Fibroblast of skin of left biceps (primary cell): ENCODE measurements at places on chromosomes 12 and 14.

- no peak for DNase-seq
These were observed 131.1 kb downstream of the FBXL14 start for GRCh38 chr12:1463073-1463905.

GRCh38 chr14:35287431-35288013, 4.7 kb upstream of the PSMA6 start:
- DNase-seq, result no peak

GRCh38 chr12:46483572-46484395, 111.2 kb upstream of the SLC38A2 start:
- no peak for DNase-seq

- DNase-seq, result peak; percentile 94
These were observed 244.4 kb downstream of the ZFP36L1 start for GRCh38 chr14:68548194-68549076.

DNA sequence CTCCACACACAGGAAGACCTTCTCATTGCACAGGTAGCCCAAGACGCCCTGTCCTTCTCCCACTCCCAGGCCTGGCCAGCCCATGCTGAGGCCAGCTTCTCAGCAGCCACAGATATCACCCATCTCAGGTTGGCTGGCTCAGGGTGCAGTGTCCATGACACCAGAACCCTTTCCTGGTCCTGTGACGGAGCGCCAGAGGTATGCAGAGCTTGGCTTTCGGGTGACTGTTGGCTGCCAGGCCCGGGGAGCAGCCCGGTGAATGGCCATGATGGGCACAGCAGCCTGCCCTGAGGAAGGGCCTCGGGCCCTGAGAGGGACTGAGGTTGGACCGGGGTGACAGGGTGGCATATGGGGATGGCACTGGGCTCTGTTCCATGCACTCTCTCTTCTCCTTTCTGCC, 173.4 kb downstream of the TSPAN9 start:
- no peak for DNase-seq

GRCh38 chr12:46675736-46676135, 150.1 kb downstream of the SLC38A4 start:
- DNase-seq, result no peak

DNA sequence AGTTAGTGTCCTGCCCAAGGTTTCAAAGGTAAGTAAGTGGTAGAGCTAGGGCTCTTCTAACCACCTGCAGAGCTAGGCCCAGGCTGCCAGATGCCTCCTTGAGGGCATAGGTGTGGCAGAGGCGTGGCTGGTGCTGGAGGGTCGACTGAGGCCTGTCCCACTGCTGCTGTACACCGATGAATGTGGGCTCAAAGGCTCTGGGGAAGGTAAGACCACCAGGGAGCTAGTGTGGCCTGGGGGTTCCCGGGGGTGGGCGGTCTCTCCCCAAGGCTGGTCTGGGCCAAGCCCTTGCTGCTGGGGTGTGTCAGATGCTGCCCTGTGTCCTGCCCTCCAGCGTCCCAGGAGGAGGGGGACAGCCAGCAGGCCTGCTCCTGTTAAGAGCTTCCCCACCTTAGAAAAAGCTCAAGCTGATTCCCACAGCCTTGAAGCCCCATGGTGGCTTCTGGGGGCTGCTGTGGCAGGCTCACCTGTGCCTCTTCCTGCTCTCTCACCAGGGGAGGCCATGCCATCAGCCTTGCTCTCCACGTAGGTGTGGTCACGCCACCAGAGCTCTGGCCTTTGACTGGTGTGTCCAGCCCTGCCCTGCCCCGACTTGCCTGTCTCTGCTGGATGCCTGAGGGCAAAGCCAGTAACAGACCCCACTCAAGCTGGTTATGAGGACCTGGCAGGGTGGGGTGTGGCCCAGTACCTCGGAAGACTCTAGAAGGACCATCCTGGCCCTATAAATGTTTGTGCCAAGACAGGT, 36.8 kb downstream of the SH2B3 start:
- DNase-seq, result no peak

DNA sequence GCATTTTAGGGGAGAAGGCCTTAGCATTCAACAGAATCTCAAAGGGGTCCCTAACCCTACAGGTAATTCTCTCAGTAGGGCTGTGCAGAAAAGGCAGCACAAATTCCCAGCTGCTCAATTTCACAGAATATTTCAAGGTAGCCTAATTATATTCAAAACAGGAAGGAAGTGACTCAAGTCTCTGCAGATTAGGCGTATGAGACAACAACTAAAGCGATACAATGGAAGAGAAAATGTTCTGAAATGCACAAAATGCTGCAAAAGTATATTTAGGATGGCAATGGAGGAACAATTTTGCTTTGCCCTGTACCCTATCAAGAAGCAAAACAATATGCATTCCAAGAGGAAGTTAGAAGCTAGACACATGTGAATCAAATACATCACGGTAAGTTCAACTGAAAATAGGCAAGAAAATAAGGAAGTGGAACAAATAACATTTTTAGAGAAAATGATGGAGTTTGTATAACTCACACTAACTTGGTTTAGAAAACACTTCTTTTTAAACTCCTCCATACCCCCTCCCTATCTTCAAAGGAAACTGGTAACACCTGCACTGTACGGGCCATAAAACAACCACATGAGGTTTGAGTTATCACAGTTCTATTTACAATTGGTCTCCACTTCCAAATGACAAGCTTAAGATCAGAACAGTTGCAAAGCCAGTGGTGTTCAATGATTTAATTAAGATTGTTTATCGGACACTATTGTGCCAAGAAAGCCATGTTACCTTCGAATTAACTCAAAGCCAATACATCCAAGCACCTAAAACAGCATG, 1.6 kb downstream of the GIT2 start:
- DNase-seq, result no peak

- DNase-seq, result no peak
These were observed 18.2 kb upstream of the CERS5 start for GRCh38 chr12:50185301-50185895.

GRCh38 chr12:3456809-3457208, 34.2 kb upstream of the PRMT8 start:
- no peak for DNase-seq

DNA sequence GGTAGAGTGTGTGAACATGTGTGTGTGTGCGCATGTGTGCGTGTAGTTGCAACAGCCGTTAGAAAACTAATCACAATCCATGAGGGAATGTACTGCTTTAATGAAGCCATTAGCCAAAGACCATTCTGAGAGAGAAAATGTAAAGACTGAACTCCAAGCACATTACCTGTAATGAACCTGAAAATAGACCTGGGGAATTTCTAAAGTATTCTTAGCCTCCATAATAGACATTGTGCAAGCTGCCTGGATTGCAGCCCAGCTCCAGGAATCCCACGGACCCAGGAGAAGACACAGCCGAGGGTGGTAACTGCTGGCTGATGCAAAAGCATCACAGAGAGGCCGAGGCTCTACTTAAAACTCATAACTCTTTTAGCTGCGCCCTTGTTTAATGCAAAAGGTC, 156.6 kb downstream of the SLC15A4 start:
- no peak for DNase-seq

- DNase-seq, result no peak
These were observed 176.4 kb upstream of the RPH3A start for GRCh38 chr12:112615196-112615595.

- no peak for DNase-seq
These were observed 382.4 kb downstream of the APAF1 start for GRCh38 chr12:99027461-99027860.

DNA sequence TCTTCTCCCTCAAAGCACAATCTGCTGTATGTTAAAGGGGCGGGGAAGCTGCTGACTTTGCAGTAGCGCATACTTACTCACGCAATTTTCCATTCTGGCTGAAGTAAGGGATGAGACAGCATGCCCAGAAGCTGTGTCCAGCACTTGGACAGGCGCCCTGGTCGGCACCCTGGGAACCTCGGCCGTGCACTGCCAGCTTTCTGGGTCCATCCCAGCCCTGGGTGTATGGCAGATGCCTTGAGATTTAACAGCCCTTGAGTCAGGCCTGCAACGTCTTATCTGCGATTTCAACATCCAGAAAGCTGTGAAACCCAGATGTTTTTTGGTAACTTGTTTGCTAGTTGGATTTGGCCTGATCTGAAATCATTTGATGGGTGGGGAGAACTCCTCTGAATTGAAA, 16.1 kb downstream of the EML1 start:
- DNase-seq, result peak; percentile 19

DNA sequence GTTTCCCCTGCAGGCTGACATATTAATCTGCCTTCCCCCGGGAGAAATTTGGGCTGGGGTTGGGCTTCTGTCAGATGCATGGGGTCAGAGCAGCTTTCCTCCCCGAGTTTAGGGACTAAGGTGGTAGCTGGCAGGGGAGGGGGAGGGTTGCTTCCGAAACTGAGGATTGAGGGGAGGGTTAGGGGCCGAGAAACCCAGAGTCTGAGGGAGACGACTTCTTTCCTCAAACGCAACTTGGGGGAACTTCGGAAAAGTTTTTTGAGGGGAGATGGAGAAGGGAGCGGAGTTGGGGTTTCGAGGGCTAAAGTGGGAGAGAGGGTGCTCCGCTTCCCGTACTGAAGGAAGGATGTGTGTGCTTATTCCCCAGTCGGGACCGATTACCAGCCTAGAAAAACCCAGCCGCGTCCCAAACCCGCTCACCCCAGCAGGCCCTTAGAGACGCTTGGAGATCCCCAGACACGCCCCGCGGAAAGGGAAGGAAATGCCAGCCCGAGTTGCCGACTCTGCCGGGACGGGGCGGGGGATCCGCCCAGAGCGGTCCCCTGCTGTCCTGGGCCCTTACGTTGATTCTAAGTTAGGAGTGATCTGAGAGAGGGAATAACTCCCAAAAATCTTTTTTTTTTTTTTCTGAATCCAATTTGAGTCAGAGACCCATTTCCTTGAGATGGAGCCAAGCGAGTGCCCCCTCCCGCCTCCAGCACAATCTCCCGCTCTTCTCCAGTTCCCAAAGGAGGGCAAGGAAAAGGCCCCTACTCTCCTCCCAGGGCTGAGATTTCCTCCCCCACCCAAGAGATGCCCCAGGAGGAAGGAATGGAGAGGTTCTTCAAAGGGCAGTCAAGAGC, 61.9 kb downstream of the SMUG1 start:
- no peak for DNase-seq

GRCh38 chr12:13090054-13090453, 13.4 kb downstream of the GSG1 start:
- no peak for DNase-seq

- DNase-seq, result no peak
These were observed 431.8 kb downstream of the DPF3 start for GRCh38 chr14:72462056-72462455.

GRCh38 chr12:108616941-108617858, 16.5 kb downstream of the SELPLG start:
- no peak for DNase-seq

GRCh38 chr14:60515511-60516289, 6.8 kb downstream of the SIX6 start:
- DNase-seq, result no peak

DNA sequence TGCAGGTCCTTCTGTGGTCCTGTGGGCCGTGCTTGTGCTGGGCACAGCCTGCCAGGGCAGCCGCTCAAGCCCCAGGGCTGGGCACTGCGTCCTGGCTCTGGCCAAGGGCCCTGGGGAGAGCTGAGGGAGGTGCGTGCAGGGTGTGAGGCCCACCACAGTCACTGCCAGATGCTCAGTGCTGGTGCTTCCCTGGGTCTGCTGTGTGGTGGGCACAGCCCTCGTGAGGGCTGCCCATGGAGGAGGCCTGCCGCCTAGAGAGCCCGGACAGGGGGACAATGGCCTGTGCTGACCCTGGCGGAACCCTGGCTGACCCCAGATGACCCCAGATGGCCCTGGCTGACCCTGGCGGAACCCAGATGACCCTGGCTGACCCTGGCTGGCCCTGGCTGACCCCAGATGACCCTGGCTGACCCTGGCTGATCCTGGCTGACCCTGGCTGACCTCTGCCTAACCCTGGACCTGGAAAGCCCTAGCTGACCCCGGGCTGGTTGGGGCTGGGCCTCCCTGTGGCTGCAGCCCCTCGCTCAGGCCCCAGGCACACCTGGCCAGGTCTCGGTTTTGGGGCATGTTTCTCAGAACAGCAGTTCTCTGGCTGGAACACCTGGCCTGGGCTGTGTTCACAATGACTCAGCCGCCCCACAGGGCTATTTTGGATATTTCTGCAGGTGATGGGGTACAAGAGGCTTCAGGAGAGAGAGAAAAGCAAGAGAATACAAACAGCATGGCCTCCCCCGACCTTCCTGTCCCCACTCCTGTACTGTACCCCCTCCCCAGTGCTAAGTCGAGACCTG, 55.4 kb downstream of the TMEM121 start:
- DNase-seq, result no peak

DNA sequence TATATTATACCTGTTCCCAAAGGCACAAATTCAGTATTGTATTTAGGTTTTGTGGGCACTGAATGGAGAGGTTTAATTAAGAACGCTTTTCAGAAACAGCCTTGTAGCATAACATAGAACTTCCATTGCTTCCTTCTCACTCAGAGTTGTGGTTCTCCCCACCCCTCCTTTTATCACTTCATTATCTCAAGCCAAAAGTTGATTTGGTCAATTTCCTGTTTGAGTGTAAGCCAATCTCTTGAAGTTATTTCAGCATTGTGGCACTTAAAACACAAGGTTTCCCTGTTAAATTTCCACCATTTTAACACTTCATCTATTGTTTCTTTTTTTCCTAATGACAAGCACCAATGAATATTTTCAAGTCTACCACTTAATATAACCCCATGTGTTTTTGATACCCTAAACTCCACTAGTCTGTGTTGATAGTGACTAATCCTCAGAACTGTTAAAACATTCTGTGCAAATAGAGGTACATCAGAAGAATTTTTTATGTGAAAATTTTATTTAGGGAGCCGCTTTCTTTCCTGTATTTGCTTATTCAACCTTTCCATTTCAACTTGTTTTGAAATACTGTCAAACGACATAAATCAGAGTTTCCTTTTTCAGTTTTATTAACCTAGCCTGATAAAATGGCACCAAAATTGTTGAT, 340.1 kb downstream of the BCAT1 start:
- DNase-seq, result no peak

DNA sequence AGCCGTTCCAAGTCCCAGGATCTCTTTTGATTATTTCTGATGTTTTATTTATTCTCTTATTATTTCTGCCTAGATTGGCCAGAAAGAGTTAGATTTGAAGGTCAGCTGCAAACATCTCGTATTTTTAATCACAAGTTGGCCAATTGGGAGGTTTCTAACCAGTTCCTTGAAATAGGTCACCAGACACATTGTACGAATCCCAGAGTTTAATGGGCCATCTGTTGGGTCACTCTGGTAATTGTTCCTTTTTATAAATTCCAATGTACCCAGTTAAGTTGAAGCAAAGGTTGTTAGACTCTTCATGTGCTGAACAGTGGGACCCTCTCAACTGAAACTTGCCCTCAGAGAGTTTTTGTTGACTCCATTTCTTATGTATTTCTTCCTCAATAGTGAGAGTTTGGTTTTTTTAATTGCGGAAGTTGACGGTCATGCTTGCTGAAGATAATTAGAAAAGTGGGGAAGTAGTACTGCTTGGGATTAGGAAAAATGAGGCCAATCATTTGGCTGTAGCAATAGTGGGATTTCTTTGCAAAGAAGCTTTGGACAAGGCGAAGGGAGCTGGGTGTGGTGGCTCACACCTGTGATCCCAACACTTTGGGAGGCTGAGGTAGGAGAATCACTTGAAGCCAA, 382.7 kb upstream of the RGS6 start:
- no peak for DNase-seq
